ENCODE measurements at places on chromosomes 1 and 21. TPM values are rescaled to one million over a fixed set of nuclear protein-coding genes. Genes with fewer than 3 reads are reported as not detected.

DNA sequence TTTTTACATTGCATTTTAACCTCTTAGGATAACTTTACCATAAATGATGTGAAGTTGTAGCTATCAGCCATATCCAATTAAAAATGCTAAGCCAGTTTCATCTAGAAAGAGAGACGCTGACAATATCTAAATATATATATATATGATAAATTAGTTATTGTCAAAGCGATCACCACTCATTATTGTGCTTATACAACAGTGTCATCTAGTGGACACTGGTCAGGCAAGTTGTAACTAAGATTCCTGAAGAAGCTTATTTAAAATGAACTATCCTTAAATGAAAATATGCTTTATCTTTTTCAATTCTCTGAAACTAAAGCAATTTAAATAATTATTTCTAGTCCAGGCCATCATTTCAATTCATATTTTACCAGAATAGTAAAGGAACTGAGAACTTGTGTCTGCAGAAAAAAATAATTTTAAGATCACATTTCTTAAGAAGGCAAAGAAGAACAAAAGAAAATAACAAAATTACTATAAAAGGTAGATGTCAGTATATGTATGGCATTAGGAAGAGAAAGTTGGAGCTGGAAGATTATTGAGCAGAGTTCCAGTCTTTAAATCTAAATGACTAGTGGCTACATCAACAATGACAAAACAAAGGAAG, 193.3 kb upstream of the SNX7 start:
- peak; percentile 49 for DNase-seq

- no peak for DNase-seq
Observed at GRCh38 chr1:50566405-50566804, 143.2 kb upstream of the DMRTA2 start.

DNA sequence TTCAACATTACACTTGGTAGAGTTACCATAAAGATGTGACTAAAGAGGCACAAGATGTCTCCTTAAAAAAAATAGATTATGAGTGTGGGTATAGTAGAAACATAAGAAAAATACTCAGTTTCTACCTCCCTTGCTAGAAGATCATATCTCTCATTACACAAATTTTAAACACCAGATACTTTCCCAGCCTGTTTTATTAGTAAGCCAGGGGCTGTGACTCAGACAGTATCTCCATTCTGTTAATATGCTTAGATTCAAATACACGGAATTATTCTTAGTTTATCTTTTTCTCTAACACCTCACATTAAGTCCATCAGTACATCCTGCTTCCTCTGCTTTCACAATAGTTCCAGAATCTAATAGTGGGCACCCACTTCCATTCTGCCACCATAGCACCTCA, 561.8 kb upstream of the ADAMTS5 start:
- DNase-seq = no peak

DNA sequence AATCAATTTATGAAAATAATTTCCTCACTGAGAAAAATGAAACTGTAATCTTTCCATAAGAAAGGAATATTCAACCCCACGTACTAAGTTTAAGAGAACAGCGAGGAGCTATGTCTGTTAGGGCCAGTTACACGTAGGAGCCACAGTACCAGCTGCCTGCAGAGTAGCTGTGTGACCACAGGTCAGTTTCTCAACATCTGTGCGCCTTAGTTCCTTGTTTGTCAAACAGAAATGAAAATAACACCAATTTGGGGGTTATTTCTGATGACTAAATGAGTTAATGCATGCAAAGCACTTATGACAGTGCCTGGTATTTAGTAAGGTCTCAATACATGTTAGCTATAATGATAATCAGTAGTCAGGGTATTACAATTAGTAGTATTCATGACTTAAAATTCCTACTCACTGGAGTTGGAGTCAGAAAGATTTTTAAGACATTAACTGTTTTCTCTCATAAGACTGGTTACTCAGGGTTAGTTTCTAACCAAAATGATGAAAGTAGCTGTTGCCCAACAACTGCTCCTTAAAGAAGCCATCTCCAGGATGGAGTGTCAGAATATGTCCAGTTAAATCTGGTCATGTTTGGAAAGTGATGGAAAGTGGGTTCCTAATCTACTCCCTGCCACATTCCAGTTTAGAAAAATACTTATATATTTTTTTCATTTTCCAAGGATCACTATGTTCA, 85.8 kb upstream of the ZNF648 start:
- no peak for DNase-seq

DNA sequence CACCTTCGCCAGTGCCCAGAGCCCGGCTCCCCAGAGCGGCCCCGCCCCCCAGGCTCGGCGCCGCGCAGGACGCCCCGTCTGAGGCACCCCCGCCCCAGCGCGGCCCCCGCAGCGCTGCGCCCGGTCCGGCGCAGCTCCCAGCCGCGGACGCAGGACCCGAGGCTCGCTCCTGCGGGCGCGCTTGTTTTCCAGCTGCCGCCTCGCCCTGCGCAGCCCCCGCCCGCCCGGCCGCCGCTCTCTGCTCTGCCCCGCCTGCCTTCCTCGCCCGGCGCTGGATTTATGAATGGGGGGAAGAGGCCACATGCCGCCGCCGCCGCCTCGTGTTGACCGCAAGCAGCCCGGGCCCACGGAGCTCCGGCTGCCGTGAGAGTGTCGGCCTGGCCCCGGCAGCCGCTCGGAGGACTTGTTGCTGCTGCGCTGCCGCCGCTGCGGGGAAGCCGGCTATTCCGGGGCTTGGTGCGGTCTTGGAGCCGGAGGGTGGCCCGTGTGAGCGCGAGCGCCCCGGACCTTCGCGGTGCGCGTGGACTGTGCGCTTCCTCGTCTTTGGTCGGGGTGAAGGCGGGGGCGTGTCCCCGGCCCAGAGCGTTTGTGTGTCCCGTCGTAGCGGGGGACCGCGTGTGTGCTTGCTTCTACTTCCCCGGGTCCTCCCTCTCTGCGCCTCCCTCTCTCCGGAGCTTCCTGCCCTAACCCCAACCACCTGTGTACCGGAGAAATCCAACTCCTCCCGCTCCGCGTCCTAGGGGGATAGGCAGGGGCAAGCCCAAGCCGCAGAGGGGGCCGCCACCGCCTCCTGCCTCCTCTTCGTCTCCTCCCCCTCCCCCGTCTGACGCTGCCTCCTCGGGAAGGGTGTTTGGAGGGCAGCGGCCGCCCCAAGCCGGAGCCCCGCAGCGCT, 736 bp downstream of the KCNC4 start:
- peak; percentile 14 for DNase-seq

Gene AIRE
- not detected for total RNA-seq

Gene SHE
- total RNA-seq = not detected

Gene GOLT1A
- not detected for total RNA-seq

Gene REN
- not detected for total RNA-seq

Data from H4 (cell line).